GM23248 (cell line): ENCODE measurements at places on chromosomes 13 and 19. TPM values are rescaled to one million over a fixed set of nuclear protein-coding genes. Genes with fewer than 3 reads are reported as not detected.

CEACAM16 gene
- not detected in 2 replicates for polyA plus RNA-seq

APLP1 gene
- polyA plus RNA-seq = 16.7 and 16.8 TPM in 2 replicates

GRCh38 chr19:16398530-16399249 lies 73.1 kb downstream of the EPS15L1 start:
- DNase-seq = peak; percentile 37

DNA sequence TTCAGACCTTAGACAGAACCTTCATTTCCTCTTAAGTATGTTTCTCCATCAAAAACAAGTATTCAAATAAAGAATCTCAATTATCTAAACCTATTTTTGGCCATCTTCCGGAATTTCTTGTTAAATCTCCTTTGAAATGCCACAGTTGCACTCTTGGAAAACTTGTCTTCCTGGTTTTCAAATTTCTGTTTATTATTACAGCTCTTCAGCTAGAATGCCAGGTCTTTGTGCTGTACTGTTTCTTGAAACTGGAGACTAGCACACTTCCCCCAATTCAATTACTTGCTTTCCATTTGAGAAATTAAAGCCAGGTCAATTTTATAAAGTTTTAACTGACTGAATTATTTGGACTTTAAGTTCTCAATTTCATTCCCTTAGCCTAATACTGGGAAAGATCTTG lies 10.2 kb downstream of the KCNRG start:
- DNase-seq = no peak

DNA sequence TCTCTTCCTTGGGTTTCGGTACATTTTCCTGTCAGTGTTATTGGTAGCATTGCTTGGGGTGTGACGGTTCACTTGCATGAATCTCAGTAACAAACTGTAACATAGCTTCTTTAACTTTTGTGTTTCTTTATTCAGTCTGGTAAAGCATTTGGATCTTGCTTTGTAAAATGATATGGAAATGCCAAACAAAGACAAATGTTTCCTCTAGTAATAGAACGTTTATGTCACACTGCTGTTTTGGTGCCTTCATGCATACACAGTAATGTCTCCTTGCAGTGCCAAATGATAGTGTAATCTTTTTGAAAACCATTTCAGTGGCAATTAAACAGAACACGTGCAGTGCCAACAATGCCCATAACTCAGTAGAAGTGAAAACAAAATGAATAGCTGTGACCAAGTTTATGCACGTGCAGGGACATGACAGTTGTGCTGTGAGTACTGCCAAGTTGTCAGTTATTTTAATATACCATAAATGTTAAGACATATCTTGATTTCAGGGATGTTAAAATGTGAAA lies 110.8 kb downstream of the RXFP2 start:
- no peak for DNase-seq

DNA sequence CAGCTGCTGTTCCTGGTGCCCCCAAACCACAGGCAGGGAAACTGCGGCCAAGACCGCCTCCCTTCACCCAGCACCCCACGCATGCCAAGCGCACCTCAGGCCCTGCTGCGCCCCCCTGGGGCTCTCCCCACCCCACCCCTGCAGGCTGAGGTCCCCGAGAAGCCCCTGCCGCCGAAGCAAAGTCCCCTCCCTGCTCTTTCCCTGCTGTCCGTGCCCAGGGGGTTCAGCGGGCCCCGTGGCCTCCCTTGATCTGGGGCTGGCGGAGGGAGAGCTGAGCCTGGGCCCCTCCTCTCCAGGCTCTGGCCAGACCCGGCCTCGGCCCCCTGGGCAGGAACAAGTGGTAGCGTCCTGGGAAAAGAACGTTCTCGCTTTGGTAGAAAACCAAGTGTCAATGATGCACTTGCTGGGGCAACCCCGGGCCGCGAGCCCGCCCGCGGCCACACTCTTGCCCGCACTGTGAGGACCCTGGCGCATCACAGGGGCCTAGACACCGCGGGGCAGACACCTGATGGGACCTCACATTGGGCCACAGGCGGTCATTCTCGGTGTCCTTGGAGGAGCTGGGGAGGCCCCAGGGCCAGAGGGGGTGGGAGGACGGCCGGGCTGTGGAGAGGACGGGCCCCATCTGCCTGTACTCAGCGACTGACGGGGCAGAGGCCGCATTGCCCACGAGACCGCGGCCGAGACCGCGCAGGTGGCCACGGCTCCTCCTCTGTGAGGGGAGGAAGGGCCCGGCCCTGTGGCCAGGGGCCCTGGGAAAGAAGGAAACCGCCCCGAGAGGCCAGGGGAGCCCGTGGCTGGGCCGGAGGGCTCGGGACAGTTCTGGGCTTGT lies 29.0 kb downstream of the GPX4 start:
- no peak for DNase-seq

GRCh38 chr19:55441692-55442321 lies 1.3 kb downstream of the SHISA7 start:
- no peak for DNase-seq

GRCh38 chr19:35080613-35081170 lies 34.9 kb upstream of the FXYD3 start:
- no peak for DNase-seq

DNA sequence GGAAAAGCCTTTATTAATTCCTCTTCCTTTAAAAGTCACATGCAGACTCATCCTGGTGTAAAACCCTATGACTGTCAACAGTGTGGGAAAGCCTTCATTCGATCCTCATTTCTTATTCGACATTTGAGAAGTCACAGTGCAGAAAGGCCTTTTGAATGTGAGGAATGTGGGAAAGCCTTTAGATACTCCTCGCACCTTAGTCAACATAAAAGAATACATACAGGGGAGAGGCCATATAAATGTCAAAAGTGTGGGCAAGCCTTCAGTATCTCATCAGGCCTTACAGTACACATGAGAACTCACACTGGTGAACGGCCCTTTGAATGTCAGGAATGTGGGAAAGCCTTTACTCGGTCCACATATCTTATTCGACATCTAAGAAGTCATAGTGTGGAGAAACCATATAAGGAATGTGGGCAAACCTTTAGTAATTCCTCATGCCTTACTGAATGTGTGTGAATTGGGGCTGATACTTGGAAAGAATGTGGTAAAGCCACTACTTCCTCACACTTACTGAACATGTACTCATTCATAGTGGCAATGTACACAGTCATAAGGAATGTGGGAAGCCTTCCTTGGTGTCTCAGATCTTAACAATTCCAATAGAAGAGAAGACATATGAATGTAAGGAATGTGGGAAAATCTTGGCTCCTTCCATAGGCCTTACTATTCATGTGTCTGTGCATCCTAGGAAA lies 18.8 kb downstream of the ZNF559 start:
- DNase-seq = peak; percentile 2

DNA sequence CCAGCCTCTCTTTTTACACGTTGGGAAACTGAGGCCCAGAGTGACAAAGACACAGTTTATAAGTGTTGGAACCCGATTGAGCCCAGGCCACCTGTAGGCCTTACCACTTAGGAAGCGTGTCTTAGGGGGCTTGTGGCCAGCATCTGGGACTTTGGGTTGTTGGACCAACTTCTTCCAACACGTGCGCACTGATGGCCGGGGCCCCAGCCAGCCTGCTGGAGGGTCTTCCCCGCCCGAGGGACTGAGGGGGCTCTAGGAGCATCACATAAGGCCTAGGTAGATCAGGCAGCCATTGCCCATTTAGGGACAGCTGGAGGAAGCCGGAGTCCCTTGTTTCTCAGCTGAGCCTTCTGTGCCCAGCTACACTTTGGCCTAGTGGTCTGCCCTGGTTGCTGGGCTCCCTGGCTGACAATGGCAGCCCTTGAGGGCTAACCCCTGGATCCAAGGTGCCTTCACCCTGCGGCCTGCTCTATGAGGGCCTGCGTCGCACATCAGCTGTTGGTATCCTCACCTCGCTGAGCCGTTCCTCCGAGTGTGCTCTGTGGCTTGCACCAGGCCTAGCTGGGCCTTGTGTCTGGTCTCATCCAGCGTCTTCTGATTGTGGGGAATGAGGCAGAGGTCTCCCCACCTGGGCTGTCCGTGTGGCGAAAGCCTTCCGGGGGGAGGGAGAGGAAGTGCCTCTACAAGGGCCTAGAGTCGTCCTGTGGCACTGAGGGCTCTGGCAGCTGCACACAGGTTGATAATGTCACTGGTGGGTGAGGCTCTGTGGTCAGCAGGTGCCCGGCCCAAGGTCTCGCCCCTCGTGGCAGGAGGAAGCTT lies 1.2 kb downstream of the RAB11B start:
- no peak for DNase-seq

DNA sequence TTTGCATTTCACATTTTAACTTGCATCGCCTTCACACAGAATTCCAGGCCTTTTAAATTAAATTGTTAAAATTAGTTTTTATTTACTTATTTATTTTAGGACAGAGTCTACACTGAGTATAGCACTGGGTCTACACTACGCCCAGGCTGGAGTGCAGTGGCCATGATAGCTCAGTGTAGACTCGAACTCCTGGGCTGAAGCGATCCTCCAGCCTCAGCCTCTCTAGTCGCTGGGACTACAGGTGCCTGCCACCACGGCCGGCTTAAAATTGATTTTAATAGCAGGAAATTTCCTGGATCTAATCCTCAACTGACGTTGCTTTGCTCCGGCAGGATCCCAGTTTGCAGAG lies 301 bp upstream of the ZNF610 start:
- no peak for DNase-seq

GRCh38 chr13:109151696-109152095 lies 522.3 kb downstream of the MYO16 start:
- no peak for DNase-seq

- peak; percentile 61 for DNase-seq
These were observed 11.3 kb upstream of the PNMA8A start for GRCh38 chr19:46482631-46483030.
